ENCODE measurements at places on chromosomes 12 and 14.

DNA sequence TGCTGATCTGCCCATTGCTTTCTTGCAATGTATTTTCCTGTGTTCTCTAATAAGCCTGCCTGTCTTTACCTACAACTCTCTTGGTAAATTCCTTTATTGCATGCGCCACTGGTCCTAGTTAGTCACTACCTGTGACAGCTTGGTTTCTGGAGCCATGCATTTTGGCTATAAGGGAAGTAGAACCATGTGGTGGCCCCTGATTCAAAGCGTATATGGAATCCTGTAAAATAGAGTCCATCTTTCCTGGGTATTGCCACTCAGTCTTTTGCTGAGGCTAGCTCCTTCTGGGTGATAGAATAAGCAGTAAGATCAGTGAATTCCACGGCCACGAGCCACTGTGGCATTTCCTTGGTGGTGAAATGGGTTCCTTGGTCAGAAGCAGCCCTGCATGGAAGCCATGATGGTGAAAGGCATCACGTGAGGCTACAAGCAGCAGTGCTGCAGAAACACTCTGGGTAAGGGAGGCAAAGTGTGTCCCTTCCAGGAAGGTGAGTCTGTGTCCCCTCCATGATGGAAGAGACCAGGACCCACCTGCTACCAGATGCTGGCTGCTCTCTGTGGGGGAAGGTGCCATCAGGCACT lies 19.6 kb downstream of the TNFAIP2 start:
- DNase-seq, result no peak

- DNase-seq, result no peak
Measured at GRCh38 chr12:79360286-79360685, 330.5 kb downstream of the PAWR start.

GRCh38 chr14:101926085-101926484 lies 38.3 kb upstream of the DYNC1H1 start:
- DNase-seq, result no peak

- no peak for DNase-seq
Measured at GRCh38 chr14:100692859-100693558, 33.7 kb upstream of the DLK1 start.

DNA sequence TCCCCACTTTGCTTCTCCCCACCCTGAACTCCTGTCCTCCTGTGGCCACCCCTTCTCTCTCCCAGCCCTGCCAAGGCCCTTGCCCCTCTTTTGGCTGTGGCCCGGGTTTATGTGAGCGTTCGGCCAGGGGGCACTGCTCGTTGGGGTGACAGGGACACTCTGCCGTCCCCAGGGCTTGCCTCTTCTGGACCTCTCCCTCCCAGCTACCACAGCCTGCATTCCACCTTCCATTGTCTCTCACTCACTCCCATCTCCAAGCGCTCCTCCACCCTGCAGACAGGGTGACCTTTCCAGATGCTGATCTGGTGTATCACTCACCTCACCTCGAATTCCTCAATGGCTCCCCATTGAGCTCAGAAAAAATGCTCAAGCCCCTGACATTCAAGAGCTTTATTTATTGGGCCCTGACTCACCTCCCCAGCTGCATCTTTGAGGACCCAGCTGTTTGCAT lies 1.4 kb downstream of the SERPINA9 start:
- no peak for DNase-seq

DNA sequence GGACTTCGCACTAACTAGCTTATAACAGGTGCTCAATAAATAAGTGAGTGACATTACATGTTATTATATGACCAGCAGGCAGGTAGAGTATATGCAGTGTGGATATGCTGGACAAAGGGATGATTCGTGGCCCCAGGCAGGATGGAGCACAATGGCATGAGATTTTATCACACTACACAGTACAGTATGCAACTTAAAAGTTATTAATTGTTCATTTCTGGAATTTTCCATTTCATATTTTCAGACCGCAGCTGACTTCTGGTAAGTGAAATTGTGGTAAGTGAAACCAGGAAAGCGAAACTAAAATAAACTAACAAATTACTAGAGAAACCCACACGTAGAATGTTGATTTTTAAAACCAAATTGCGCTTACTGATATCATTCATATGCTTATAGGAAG lies 3.3 kb downstream of the PARP11 start:
- no peak for DNase-seq

GRCh38 chr12:64544371-64545080 lies 65.8 kb upstream of the RASSF3 start:
- no peak for DNase-seq
